Testis (tissue), 5 donors: ENCODE measurements at places on chromosomes 1 and 21. TPM values are rescaled to one million over a fixed set of nuclear protein-coding genes. Genes with fewer than 3 reads are reported as not detected.

- no peaks in the 10 kb centered on the region for H3K36me3 ChIP-seq
- no peaks in the 10 kb centered on the region for H3K4me1 ChIP-seq
- H3K4me3 ChIP-seq = no peak overlapping the region
- no peaks in the 10 kb centered on the region for H3K27me3 ChIP-seq
These were observed 122.0 kb downstream of the TNNI3K start for GRCh38 chr1:74357150-74357549.

- H3K27me3 ChIP-seq = no peaks in the 10 kb centered on the region
- DNase-seq = no peak
- H3K27ac ChIP-seq = no peak overlapping the region
- H3K4me3 ChIP-seq = no peak overlapping the region
- no peaks in the 10 kb centered on the region for H3K36me3 ChIP-seq
These were observed 75.2 kb upstream of the NEK2 start for GRCh38 chr1:211750599-211750998.

The SH2D1B gene
- total RNA-seq = 0.62 TPM

GRCh38 chr1:30449428-30450147, 273.8 kb downstream of the MATN1 start:
- no peak for DNase-seq
- H3K4me1 ChIP-seq = no peaks in the 10 kb centered on the region
- no peaks in the 10 kb centered on the region for H3K27me3 ChIP-seq
- no peak overlapping the region for H3K27ac ChIP-seq
- H3K4me3 ChIP-seq = no peak overlapping the region

The HSPA6 gene
- total RNA-seq = 0.94 TPM

- H3K36me3 ChIP-seq = no peaks in the 10 kb centered on the region
- no peak overlapping the region for H3K27ac ChIP-seq
- peaks cover 9% of the 10 kb centered on the region for H3K4me1 ChIP-seq
- H3K4me3 ChIP-seq = peak overlapping the region; percentile 29
These were observed 376 bp downstream of the AVPR1B start for GRCh38 chr1:206116873-206117150.

GRCh38 chr1:190019717-190020116, 457.9 kb downstream of the BRINP3 start:
- no peak overlapping the region for H3K4me3 ChIP-seq
- H3K27ac ChIP-seq = no peak overlapping the region
- no peaks in the 10 kb centered on the region for H3K4me1 ChIP-seq
- H3K36me3 ChIP-seq = no peaks in the 10 kb centered on the region
- DNase-seq = no peak
- H3K27me3 ChIP-seq = no peaks in the 10 kb centered on the region

The GJA4 gene
- total RNA-seq = 11.9 TPM

GRCh38 chr21:40792691-40793456, 54.1 kb downstream of the DSCAM start:
- DNase-seq = no peak
- no peaks in the 10 kb centered on the region for H3K27me3 ChIP-seq
- no peak overlapping the region for H3K4me3 ChIP-seq
- H3K4me1 ChIP-seq = no peaks in the 10 kb centered on the region
- no peaks in the 10 kb centered on the region for H3K36me3 ChIP-seq
- H3K27ac ChIP-seq = no peak overlapping the region
